ENCODE measurements at places on chromosomes 11 and 22. TPM values are rescaled to one million over a fixed set of nuclear protein-coding genes. Genes with fewer than 3 reads are reported as not detected.

Gene KCNJ1
- total RNA-seq = not detected

Gene MS4A6E
- total RNA-seq = not detected

Gene KCNJ4
- not detected for total RNA-seq

Gene TOLLIP
- total RNA-seq = 63.0 TPM

Gene HRAS
- 21.6 TPM for total RNA-seq

Gene MAPK8IP1
- 6.0 TPM for total RNA-seq

Gene SLC17A6
- not detected for total RNA-seq

Gene SCO2
- not detected for total RNA-seq

Gene WNT11
- 11.7 TPM for total RNA-seq

Gene TSSK2
- total RNA-seq = not detected

Gene SLC7A4
- 20.4 TPM for total RNA-seq

Gene MUC5B
- under 0.01 TPM for total RNA-seq

Gene PIH1D2
- total RNA-seq = not detected

Gene GLYATL1
- total RNA-seq = 8.6 TPM

Gene TEX12
- not detected for total RNA-seq

Gene RFPL2
- not detected for total RNA-seq

Gene KDM4E
- not detected for total RNA-seq

Gene OR8B4
- not detected for total RNA-seq

Gene KCTD21
- total RNA-seq = 30.7 TPM

Gene NLRP10
- not detected for total RNA-seq

Gene PRR14L
- 17.2 TPM for total RNA-seq

Gene ARHGAP32
- total RNA-seq = 4.9 TPM
